Activated CD8-positive, alpha-beta memory T cell treated with anti-CD3 and anti-CD28 coated beads, Interleukin-2, amount 50 U/mL, for 4 hours (primary cell): ENCODE measurements at places on chromosomes 13 and 19.
A peak's percentile ranks its signal among the peaks of the same experiment; 100 is the strongest.

DNA sequence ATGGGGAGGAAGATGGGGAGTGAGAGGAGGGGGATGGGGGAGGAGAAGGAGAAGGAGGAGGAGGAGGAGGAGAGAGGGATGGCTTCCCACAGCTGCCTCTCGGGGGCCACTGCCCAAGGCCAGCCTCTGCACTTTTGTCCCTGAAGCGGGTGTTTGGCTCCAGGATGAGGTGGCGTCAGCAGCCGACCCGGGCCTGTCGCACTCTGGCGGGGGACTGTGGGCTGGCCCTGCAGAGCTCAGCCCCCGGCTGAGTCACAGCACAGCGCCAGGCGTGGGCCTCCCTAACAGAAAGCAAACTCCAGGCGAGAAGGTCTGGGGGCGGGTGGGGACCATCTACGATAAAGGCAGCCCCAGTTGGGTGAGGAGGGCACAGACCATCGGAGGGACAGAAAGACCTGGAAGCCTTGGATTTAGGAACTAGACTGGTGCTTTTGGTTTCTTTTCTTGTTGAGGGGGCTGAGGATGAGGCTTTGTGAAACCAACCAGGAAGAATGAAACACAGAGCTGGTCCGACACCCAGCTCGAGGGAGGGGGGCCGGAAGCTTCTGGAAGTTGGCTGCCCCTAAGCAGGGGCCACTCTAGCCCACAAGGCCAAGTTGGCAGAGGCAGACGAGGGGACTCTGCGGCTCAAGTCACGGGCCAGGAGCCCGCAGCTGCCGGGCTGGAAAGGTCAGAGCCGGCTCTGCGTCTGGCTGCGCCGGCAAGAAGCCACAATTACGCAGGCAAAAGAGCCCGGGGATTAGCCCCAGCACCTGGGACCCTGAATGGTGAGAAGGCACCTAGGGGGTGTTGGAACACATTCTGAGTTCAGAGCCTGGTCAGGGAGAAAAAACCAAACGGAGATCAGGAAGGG is 18.2 kb downstream of the LSM4 start:
- peak; percentile 89 for DNase-seq

DNA sequence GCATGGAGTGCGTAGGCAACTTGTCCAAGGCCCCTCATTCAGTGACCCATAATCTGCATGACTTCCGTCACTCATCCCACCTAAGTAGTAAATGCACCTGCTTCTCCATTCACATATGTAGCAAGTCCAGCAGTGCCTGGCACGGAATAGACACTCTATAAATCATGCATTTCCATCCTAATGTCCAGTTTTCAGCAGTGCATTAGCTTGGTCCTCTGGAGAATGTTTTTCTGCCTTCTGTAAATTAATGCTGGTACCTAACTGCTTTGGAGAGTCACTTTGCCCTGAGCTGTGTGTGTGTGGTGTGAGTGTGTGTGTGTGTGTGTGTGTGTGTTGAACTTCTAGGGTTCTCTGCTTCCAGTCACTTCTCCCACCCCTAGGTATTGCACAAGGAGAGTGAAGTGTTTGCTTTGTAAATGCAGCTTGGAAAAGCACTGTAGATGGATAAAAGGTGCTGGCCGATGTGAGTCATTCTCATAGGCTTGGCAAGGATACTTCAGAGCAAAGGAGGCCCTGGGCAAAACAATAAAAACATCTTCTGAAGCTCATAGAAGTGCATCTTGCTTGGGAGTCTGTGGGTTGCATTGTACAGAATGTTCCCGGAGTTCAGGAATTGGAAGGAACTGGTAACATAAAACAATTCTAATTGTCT is 181.8 kb downstream of the KATNAL1 start:
- no peak for DNase-seq

- no peak for DNase-seq
Observed at GRCh38 chr13:96650301-96650886, 343.9 kb downstream of the OXGR1 start.

- no peak for DNase-seq
Observed at GRCh38 chr19:44649578-44650145, 6.0 kb downstream of the PVR start.

GRCh38 chr13:112768795-112769481 is 79.1 kb downstream of the ATP11A start:
- DNase-seq = peak; percentile 38

GRCh38 chr19:18418483-18419194 is 559 bp upstream of the SSBP4 start:
- peak; percentile 31 for DNase-seq

DNA sequence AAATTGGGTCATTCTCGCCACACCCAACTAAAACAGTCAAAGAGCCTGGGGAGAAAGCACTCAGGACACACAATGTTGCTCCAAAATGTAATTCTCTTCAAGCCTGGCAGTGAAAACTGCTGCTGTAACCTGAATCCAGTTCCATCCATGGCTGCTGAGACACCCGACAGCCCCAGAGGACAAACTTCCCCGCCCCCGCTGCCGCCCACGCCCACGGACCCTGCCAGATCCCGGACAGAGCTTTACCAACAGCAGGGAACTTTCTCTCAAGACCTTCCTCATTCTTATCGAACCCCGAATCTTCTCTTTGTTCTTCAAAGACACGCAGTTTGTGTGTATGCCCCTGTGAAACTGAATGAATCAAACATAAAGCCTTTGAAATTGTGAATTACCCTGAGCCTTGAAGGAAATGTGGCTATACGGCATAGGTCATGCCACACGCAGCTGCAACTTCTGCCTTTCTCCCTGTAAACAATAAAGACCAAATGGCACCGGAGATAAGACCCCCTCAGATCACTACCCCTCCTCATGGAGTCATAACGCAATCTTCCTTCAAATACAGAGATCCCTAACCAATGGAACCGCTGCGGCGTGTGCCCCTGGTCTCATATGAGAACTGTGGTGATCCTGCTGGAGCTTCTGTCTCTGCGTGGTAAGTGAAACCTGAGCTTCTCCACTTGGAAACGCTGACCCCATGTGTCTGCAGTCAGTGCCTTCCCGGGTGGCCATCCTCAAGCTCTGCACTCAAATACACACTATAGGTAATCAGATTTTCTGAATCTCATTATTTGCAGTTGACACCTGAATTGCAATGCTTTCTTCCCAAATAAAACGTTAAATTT is 4.8 kb upstream of the LAMP1 start:
- DNase-seq = peak; percentile 19
